ENCODE measurements at places on chromosomes 16 and 17.

- no peak for DNase-seq
Observed at GRCh38 chr17:27906623-27907022, 13.5 kb upstream of the LYRM9 start.

DNA sequence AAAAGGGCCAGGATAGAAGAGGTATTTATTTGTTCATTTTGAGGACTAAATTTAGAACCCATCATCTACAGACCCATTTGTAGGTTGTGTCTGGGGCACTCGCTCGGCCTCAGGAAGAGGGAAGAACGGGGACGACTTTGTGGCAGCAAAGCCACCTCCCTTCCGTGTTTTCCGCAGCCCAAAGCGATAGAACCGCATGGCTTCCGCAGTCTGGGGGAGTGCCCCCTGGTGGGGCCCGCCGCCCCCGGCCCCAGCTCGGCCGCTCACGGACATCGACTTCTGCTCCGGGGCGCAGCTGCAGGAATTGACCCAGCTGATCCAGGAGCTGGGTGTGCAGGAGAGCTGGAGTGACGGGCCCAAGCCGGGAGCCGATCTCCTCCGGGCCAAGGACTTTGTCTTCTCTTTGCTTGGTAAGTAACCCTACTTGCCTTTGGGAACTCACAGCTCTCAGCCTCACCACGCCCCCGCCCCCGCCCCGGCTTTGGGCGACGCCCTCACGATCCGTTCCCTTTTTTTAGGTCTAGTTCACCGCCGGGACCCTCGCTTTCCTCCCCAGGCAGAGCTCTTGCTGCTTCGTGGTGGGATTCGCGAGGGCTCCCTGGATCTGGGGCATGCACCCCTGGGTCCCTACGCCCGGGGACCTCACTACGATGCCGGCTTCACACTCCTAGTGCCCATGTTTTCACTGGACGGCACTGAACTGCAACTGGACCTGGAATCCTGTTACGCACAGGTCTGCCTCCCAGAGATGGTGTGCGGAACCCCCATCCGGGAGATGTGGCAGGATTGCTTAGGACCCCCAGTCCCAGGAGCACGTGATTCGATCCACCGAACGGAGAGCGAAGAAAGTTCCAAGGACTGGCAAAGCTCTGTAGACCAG is 681 bp downstream of the TMEM102 start:
- peak; percentile 75 for DNase-seq

DNA sequence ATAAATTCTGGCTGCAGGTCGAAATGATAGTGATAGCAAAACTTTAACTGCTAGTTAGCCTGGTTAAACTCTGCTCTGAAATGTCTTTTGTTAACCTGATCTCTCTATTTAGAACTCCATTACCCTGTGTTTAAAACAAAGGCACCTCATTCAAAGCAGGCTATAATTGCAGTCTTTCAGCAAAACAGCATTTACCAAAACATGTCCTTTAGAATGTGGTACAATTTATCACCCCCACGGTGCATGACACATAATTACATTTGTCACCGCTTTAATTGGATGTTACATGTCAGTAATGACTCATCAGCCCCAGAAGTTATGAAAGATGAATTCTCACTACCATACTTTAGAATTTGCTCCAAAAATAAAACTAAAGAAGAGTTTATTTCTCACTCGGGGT is 295.4 kb downstream of the TOX3 start:
- DNase-seq: no peak

DNA sequence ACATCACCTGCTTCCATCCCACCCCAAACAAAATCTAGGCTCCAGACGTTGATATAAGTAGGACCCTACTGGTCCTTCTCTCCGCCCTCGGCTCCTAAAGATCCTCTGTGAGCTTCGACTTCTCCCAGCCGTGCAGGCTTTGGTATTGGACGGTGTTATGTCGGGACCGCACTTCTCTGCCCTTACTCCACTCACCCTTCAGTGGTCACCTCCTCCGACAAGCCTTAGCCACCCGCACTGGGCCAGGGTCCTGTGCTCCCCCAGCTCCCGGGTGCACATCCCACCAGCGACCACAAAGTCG is 1.6 kb downstream of the PSMB10 start:
- DNase-seq: no peak

DNA sequence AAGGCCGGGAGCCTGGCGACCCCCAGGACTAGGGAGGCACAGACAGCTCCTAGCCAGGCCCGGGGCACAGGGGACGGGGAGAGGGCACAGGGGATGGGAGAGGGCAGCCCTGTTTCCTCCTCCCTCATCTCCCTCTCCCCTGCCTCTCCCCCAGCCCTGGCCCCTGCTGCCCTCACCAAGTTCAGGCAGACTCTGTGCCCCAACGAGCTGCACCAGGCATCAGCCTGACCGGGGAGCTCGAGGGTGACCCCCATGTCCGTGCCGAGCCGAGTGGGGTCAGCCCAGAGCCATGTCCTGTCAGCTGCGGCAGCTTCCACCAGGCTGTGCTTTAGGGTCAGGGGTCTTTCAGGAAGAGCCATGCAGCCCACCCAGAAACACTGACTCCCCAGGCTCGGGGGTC is 6.0 kb downstream of the CDH15 start:
- no peak for DNase-seq

DNA sequence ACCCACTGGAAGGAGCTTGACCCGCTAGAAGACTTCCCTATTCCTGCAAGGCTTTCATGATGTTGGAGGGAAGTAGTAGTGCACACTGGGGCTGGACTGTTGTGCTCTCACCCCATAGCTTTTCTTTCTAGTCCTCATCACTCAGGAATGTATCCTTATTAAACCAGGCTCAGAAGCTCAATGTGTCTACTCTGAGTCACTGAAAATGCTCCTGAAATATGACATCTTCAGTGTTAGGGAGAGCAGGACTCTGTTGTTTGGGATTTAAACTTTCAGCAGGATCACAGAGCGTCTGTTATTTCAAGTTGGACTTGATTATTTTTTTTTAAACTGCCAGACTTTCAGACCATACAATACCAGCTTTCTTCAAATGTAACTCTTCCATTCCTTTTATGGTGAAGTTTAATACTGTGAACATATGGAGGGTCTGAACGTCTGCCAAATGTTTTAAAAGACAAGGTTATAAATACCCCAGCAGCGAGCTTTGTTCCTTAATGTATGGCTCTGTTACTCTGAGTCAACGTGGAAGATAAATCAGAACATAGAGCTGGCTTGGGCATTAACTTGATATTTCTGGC is 257.5 kb downstream of the CDH11 start:
- DNase-seq: no peak

DNA sequence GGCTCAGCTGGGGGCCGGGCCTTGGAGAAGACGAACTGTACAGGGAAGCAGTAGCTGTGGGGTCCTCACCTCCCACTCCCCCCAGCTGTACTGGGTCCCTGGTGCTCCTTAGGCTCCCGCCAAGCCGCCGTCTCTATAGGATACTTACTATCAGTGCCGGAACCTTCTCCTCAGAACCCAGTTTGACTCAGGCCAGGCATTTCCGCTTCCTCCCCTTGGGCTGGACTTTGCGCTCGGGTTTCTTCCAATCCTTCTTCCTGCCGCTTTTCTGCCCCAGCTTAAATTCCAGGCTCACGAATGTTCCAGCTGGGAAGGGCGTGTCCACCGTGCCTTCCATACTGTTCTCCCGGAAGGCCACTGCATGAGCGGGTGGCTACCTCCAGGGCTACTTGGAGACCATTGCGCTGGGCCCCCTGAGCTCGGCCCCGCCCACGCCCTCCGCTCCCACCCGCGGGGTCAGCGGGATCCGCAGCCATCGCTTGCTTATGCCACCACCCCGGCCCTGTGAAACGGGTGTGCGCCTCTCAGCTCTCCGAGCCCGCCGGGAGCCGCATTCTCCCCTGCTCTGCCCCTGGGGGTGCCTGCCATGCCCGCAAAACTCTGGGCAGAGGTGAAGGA is 1795.9 kb downstream of the TP53TG3F start:
- no peak for DNase-seq

- no peak for DNase-seq
Observed at GRCh38 chr16:78213751-78214150, 114.3 kb downstream of the WWOX start.

DNA sequence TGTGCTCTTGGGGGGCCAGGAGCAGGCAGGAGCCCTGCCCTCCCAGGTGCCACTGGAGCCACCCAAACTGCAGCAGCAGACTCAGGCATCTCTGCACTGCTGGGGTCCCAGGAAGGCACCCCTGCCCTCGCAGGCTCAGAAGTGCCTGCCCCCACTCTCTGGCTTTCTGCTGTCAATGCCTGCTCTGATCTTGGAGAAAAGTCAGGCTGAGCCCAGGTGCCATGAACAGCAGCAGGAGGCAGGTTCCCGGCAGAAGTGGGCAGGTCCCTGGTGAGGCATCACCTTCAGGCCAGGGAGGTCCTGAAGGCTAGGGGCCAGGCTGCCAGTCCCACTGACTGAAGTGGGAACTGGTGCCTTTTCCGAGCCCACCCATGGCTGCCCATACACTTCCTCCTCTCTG is 106.5 kb downstream of the MGAT5B start:
- DNase-seq: no peak

DNA sequence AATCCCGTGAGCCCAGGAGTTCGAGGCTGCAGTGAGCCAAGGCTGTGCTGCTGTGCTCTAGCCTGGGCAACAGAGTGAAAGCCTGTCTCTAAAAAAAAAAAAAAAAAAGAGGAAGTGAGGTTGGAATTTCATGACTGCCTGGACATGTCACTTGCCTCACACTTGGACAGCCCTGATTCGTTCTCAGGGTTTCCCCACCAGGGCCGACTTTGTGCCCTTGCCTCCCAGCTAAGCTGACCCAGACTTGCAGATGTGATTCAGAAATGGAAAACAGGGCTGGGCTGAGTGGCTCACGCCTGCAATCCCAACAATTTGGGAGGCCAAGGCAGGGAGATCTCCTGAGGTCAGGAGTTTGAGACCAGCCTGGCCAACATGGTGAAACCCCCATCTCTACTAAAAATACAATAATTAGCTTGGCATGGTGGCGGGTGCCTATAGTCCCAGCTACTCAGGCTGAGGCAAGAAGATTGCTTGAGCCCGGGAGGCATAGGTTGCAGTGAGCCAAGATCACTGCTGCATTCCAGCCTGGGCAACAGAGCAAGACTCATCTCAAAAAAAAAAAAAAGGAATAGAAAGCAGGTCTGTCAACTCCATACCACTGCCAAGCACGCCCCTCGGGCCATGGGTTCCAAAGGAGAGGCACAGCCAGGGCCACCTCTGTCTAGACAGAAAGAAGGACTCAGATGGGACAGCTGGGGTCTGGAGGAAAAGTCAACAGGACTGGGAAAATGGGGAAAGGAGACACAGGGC is 46.9 kb downstream of the SOCS1 start:
- no peak for DNase-seq

DNA sequence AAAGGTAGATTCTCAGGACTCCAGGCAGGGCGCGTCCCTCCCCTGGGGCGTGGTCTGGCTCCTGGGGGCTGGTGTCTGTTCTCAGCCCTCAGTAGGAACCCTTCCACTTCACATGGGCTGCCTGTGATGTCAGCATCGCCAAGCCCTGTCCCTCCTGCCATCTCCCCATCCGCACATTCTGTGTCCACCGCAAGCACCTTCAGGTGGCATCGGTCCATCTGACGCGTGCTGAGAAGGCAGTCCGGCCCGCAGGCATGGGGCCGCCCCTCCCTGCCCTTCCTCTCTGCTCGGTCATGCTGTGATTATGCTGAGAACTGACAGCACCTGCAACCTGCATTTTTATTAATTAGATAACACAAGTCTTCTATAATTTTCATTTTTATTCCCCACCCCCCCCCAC is 12.7 kb upstream of the DNAH17 start:
- DNase-seq: no peak

GRCh38 chr17:46212634-46213435 is 19.6 kb upstream of the KANSL1 start:
- DNase-seq: peak; percentile 61

DNA sequence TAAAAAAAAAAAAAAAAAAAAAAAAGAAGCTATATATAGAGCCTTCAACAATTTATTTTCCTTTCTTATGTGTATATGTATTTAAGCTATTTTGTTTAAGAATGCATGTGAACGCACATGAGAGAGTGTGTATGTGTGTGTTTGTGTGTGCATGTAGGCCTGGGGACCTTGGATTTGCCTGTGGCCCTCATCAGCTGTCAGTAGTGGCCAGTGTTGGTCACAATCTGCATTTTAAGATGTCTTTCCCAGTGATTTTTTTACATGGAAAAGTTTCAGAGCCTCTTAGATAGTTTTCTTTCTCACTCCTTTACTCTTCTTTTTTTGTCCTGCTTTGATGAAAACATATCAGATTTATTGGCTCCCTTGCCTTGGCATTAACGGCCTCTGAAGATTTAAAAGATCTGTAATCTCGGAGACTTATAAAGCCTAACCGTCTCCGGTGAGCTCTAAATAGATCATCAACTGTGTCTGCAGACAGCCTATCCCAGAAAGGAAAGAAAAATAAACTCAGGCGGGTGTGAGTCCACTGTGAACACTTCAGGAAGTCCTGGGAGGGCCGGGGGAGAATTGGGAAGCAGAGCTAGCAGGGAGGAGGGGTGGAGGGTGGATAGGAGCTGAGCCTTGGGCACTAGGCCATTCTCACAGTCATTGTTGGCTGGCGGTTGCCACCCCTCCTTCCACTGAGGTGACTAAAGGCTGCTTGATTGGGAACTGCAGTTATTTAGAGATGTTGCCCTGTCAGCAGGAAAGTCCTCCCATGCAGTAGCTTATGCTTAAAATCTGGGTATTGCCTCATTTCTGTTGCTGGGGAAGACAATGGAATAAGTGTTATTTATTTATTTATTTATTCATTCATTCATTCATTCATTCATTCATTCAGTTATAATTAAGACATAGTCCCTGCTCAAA is 86.8 kb downstream of the WWP2 start:
- no peak for DNase-seq

- peak; percentile 73 for DNase-seq
Observed at GRCh38 chr17:17890773-17891759, 54.3 kb upstream of the SREBF1 start.

DNA sequence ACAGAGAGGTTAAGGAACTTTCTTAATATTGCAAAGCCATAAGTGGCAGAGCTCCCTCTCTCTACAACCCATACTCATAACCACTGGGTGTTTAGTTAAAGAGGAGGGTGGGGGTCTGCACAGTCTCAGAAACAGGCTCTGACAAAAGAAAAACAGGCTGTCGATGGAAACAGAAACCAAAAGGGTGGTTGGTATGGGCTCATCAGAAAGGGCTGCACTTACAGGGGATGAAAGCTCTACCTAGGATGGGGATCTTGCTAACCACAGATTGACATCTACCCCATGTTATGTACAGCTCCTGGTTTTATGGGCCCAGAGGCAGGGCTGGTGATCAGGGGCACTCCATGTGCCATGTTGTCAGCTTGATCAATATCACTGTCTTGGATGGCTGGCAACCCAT is 111.4 kb downstream of the CYLD start:
- DNase-seq: no peak

DNA sequence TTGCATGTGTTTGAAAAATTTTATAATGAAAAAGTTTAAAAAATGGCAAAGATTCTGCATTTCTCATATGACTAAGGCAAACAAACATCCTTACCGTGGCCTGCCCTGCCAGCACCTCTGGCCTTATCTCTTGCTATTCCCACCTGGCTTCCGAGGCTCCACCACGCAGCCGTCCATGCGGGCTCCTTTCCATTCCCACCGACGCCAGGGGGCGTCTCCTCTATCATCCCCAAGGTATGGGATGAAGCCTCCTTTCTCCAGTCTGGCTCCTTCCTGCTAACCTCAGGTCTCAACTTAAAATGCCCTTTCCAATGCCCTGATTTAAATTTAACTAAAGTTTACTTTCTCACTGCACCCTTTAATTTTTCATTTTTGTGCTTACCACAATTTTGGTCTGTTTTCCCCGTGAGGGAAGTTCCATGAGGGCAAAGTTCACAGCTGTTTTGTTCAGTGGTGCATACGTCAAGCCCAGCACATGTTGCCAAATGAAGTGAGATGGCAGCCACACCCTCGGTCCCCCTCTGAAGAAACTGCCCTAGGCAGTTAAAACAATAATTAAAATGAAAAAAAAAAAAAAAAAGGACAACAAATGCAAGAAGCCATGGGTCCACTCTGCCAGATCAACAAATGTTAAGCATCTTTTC is 13.3 kb upstream of the SDK2 start:
- peak; percentile 48 for DNase-seq
